ENCODE measurements at places on chromosomes 3 and 15.

DNA sequence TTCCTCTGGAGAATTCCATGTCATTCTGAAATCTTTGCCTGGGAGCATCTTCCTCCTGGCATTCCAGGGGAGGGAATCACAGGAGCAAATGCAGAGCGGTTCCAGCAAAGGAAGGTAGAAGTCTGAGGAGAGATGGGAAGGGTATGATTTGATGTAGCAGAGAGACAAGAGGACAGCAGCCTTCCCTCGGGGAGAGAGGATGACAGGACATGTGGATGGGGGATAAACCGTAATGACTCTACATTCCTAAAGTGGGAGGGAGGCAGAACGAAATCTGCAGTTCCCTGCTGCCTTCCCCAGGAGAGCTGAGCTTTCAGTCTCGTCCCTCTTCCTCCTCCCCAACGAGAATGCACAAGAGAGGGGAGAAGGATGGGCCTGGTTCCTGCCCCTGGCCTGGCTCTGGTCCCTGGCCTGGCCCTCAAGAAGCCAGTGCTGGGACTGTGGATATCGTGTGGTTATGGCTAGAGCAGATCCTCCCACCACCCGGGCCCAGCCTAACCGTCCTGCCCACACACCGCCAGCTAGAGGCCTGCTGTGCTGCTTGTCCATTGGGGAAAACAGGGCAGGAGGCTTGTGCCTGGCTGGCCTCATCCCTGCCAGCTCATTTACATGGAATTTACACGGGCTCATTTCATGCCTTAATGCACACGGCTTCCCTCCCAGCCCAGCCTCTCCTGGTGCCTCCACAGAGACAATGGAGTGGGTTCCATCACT lies 26.6 kb downstream of the SEMA7A start:
- no peak overlapping the region for H3K4me3 ChIP-seq
- H3K27ac ChIP-seq, result no peak overlapping the region
- H3K27me3 ChIP-seq, result peaks cover 26% of the 10 kb centered on the region
- no peak for DNase-seq
- H3K4me1 ChIP-seq, result no peaks in the 10 kb centered on the region

DNA sequence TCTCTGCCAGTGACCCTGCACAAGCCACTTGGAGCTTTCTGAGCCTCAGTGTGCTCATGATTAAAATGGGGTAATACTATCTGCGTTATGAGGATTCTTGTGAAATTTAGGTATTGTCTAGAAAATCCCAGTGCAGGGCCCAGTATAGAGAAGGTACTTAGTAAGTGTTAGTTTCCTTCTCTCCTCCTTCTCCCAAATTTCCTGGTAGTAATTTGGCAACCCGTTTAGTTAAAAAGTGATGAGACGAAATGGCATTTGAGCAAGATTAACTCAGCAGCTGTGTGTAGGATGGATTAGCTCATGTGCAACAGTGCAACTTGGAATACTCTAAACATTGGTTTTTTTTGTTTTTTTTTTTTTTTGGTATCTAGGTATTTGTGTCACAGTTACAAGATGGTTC lies 84.6 kb downstream of the SLCO3A1 start:
- peaks cover 14% of the 10 kb centered on the region for H3K4me1 ChIP-seq
- no peak overlapping the region for H3K4me3 ChIP-seq
- H3K36me3 ChIP-seq, result no peaks in the 10 kb centered on the region
- no peak overlapping the region for H3K27ac ChIP-seq
- peaks cover 9% of the 10 kb centered on the region for H3K27me3 ChIP-seq
- DNase-seq, result no peak

GRCh38 chr3:14959359-14959943 lies 12.1 kb downstream of the NR2C2 start:
- no peak overlapping the region for H3K4me3 ChIP-seq
- no peaks in the 10 kb centered on the region for H3K27me3 ChIP-seq
- peaks cover 8% of the 10 kb centered on the region for H3K36me3 ChIP-seq
- H3K4me1 ChIP-seq, result peaks cover 18% of the 10 kb centered on the region
- DNase-seq, result no peak
- H3K27ac ChIP-seq, result peak overlapping the region; percentile 4

- peaks cover 6% of the 10 kb centered on the region for H3K36me3 ChIP-seq
- DNase-seq, result peak; percentile 15
- H3K27me3 ChIP-seq, result no peaks in the 10 kb centered on the region
- no peak overlapping the region for H3K4me3 ChIP-seq
- H3K4me1 ChIP-seq, result no peaks in the 10 kb centered on the region
- no peak overlapping the region for H3K27ac ChIP-seq
Measured at GRCh38 chr3:141561426-141562034, 74.7 kb downstream of the RASA2 start.

- H3K4me3 ChIP-seq, result no peak overlapping the region
- no peaks in the 10 kb centered on the region for H3K36me3 ChIP-seq
- H3K4me1 ChIP-seq, result no peaks in the 10 kb centered on the region
- no peak overlapping the region for H3K27ac ChIP-seq
- no peak for DNase-seq
Measured at GRCh38 chr15:51334011-51334451, 4.4 kb downstream of the CYP19A1 start.

GRCh38 chr3:155704061-155704460 lies 40.8 kb downstream of the PLCH1 start:
- H3K4me1 ChIP-seq, result peaks cover 34% of the 10 kb centered on the region
- no peaks in the 10 kb centered on the region for H3K36me3 ChIP-seq
- H3K27me3 ChIP-seq, result no peaks in the 10 kb centered on the region
- peak overlapping the region; percentile 30 for H3K27ac ChIP-seq
- no peak overlapping the region for H3K4me3 ChIP-seq
- no peak for DNase-seq
